ENCODE measurements at places on chromosomes 2 and 18.

- DNase-seq = no peak
Measured at GRCh38 chr2:5562865-5563264, 129.3 kb upstream of the SOX11 start.

- no peak for DNase-seq
Measured at GRCh38 chr2:117775703-117776219, 38.7 kb upstream of the DDX18 start.

DNA sequence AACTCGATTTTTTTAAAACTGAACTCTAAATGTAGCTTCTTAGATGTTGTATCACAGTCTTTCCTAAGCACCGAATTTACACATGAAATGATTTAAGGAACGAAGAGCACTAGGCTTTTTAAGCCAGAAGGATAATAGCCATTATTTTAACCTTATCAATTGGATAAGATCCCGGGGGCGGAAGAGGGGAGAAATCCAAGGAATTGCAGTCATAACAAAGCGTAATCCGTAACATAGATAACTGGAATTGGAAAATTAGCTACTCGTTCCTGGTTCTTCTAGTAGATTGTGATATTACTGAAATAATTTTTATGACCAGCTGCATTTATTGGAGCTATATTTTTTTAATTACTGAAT lies 988 bp upstream of the KANSL1L start:
- DNase-seq = no peak

GRCh38 chr2:150144546-150145298 lies 342.7 kb downstream of the RND3 start:
- no peak for DNase-seq

- no peak for DNase-seq
Measured at GRCh38 chr2:191618786-191619185, 59.1 kb upstream of the NABP1 start.

DNA sequence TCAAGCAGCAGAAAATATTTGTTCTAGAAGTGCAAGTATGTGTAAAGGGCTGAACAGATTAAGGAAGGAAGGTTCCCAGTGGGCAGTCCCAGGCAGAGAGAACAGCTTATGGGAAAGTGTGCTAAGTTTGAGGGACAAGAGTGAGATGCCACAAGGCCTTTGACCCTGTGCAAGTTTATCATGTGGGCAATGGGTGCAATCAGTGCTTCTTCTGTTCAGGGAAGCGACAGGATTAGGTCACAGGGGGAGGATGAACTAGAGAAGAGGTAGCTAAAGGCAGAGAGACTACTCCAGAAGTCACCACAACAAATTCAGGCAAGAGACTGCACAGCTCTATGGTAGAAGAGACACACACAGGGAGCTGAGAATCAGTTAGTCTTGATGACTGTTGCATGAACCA lies 44.3 kb downstream of the LPIN2 start:
- no peak for DNase-seq

GRCh38 chr2:70553584-70554337 lies at the start of gene TGFA:
TSS of gene TGFA (minus strand) at chr2:70553826. CDS start at chr2:70553767, 59 bp downstream.
- DNase-seq = peak; percentile 31

GRCh38 chr2:138486363-138487198 lies 15.0 kb upstream of the SPOPL start:
- no peak for DNase-seq

- no peak for DNase-seq
Measured at GRCh38 chr2:63700271-63700670, 111.5 kb downstream of the MDH1 start.

DNA sequence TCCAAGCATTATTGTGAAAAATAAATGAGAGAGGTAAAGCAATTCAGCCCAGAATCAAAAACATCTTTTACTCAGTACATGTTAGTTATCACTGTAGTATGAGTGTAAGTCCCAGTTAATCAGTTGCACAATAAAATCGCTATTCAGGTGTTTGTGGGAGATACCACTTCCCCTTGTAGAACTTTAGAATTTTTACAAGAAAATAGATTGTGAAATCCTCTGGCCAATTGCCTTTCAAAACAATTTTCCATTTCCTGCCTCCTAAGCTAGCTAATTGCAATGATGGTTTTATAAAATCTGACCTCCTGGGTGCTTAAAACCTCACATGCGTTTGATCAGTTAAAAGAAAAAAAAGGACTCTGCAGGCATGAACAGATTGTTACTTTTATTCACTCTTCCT lies 332.5 kb downstream of the PID1 start:
- no peak for DNase-seq

GRCh38 chr2:203891474-203891873 lies 23.9 kb downstream of the CTLA4 start:
- DNase-seq = no peak

GRCh38 chr2:182228741-182229140 lies 198.1 kb downstream of the PDE1A start:
- no peak for DNase-seq

GRCh38 chr2:240303896-240304745 lies 131.3 kb upstream of the GPC1 start:
- no peak for DNase-seq

GRCh38 chr18:34153711-34154110 lies 71.0 kb downstream of the NOL4 start:
- no peak for DNase-seq

- no peak for DNase-seq
Measured at GRCh38 chr2:6704077-6704476, 161.6 kb downstream of the CMPK2 start.

- no peak for DNase-seq
Measured at GRCh38 chr2:24540011-24540477, 49.0 kb downstream of the NCOA1 start.

GRCh38 chr2:54904836-54905235 lies 145.4 kb downstream of the RTN4 start:
- DNase-seq = no peak

DNA sequence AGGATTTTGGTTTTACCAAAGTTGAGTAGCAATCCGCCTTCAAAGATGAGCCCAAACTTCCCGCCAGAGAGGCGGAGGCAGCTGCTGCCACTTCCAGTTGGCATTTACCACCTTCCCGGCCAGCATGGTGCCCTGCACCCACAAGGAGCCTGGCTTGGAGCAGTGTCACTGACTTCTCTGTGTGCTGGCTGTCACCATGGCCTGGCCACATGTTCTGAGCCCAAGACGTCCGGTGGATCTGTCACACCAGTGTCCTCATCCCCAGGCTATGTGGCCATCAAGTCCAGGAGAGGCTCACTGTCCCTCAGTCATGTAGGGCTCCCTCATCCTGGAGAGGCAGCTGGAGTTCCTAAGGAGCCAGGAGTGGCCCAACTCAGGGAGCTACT lies 100.6 kb downstream of the ACKR3 start:
- DNase-seq = no peak

- DNase-seq = peak; percentile 67
Measured at GRCh38 chr2:23487735-23488492, 102.9 kb downstream of the KLHL29 start.

DNA sequence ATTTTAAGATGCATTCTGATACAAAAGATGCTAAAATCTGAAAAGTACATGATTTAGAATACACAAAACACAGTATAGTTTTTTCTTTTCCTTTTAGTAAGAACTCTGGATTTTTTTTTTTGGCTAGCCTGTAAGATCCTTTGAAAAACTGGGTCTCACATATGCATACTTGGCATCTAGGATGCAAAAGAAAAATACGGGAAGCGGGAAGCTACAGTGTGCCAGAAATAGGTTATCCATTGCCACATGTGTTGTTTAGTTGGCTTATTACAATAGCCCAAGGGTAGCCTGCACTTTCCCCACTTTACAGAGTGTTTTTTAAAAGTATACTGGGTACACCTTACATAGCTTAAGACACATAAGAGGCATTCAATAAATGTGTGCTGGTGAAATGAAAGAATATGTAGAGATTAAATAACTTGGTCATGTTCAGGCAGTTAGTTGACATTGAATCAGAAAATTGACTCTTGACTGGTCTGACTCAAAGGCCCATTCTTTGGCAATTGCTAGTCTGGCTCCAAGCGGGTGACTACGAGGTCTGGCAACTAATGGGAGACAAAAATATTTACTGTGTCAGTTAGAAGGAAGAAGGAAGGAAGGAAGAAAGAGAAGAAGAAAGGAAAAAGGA lies 286.8 kb upstream of the TRIB2 start:
- no peak for DNase-seq

DNA sequence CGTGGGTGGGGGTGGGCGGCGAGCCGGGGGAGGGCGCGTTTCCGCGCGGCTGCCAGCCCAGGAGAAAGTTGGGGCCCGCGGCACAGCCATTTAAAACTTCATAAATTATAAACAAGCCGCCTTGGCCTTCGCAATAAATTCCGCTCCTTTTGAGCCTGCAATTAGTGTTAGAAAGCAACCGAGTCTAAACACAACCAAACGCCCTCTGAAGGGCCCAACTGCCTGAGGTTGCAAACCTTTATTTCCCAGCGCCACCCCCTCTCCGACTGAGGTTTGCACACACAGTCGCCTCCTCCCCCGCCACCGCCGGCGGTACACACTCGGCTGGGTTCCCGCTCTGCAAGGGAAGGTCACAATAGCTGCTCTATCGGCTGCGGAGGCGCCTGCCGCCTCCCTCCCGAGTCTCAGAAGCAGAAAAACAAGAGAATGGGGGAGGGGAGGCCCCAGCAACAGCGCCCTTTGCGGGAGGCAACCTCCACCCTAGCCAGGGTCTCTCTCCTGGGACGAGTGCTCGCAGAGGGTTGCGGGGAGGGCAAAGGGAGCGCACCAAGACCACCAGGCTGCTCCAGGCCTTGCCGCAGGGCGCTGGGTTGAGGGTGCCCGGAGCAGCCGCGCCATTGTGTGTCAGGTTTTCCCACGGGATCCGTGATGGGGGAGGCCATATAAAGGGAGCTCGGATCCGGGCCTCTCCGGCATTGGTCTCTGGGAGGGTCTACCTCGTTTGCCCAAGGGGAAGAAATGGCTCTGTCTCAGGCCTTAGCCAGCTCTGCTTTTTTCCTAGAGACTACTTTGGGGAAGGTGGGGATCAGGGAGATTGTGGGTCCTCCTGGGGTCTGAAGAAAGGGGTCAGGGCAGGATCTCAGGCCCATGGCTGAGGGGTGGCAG lies 13.4 kb upstream of the HOXD1 start:
- no peak for DNase-seq

DNA sequence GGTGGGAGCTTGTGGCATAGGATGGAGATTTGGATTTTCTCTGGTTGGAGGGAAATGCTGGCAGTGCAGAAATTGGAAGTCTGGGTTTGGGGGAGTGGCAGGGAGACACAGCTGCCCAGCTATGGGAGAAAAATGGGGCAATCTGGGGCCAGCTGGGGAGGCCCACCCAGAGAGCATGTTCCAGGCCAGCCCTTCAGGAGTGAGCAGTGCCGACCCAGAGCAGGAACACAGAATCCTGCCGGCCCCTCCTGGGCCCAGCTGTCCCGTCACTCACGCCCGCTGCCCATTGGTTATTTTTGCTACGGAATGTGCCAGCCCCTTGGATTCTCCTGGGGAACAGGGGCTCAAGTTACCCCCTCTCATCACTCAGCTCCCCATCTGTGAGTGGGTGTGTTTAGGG lies 4.9 kb downstream of the SPEG start:
- DNase-seq = no peak

DNA sequence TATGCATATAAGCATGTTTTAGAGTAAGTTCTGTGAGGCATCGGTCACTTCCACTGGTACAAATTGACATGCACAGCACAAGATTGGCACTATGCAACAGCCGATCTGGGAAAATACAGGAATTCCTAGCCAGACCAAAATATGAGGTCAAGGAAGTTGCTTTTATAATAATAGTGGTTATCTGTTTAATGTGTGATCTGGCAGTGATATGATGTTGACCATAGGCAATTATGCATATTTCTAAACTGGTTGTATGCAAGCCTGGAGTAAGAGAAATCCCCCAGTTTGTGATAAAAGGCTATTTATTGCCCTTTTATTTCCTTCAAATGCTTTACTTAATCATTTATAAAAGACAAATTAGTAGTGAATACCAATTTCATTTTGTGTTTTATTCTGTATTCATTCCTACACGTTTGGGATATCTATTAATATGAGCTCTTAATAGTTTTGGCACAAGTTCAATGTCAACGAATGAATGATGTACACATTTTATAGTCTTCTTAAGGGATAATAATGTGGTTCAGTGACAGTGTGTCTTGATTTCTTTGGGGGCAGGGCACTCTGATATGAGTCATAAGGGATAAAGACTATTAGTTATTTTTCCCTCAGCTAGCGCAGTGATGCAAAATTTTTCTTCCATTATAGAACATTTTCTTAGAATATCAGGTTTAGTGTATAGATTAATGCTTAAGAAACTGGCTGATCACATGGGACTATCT lies 34.7 kb upstream of the ZEB2 start:
- DNase-seq = no peak

GRCh38 chr2:100376836-100377235 lies 40.6 kb downstream of the CHST10 start:
- no peak for DNase-seq

DNA sequence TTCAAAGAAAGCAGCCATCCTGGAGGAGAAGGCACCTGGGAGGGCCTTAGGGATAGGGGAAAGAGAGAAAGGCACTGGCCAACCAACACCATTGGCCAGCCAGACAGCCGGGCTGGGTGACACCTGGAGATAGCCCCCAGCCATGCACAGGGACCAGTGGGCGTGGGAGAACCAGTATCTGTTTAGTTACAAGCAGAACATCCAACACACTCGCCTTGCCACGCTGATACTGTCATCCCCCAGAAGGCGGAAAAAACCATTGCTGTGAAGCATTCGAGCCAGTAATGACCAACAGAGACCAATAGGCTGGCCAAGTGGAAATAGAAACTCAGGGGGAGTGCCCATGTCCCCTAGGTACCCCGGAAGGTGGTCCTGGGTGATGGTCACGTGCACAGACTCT lies 15.5 kb downstream of the ASPRV1 start:
- no peak for DNase-seq

DNA sequence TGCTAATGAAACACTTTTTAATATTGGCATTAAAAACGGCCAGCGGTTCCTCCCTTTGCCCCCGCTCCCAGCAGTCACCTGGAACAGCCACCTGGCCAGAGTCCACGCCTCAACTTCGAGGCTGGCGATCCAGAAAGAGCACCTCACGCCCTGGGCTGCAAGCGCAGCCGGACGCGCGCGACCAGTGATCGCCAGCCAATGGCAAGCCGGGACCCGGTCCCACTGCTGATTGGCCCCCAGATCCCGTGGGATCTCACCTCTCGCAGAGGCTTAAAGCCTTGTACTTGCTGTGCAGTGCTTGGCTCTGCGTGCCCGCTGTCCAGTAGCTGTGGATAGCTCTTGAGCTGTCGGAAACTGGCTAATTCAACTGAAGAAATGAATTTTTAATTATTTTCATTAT lies 4.1 kb upstream of the RBM45 start:
- no peak for DNase-seq
